ENCODE measurements at places on chromosomes 2 and 18.

DNA sequence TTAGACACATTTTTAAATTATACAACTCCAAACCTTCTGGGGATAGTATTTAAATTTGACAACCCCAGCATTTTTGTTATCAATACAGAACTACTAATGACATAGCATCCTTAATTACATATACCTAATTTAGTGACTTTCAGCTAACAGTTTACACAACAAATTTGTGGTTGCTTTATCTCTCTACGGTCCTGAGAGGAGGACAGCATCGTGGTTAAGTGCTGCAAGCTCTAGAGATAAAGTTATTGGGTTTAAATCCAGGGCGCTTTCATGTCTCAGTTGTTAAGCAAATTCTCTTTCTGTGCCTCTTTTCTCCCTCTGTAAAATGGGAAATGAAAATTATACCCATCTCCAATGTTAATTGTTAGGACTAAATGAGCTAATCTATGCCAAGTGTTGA lies 129.3 kb downstream of the METTL4 start:
- DNase-seq = no peak

GRCh38 chr2:27322301-27322765 lies 564 bp downstream of the MPV17 start:
- DNase-seq = peak; percentile 48

GRCh38 chr2:27584597-27584996 lies 1.8 kb downstream of the ZNF512 start:
- DNase-seq = no peak

GRCh38 chr2:136323195-136323594 lies 205.2 kb upstream of the CXCR4 start:
- no peak for DNase-seq

- no peak for DNase-seq
Observed at GRCh38 chr18:22936515-22936914, 3.4 kb downstream of the RBBP8 start.

Data from erythroblast (primary cell).